Stimulated activated CD8-positive, alpha-beta memory T cell treated with anti-CD3 and anti-CD28 coated beads, Interleukin-12 subunit alpha, Interleukin-12 subunit beta, amount 100 ng/mL, for 4 hours (primary cell): ENCODE measurements at places on chromosomes 5 and 9.

DNA sequence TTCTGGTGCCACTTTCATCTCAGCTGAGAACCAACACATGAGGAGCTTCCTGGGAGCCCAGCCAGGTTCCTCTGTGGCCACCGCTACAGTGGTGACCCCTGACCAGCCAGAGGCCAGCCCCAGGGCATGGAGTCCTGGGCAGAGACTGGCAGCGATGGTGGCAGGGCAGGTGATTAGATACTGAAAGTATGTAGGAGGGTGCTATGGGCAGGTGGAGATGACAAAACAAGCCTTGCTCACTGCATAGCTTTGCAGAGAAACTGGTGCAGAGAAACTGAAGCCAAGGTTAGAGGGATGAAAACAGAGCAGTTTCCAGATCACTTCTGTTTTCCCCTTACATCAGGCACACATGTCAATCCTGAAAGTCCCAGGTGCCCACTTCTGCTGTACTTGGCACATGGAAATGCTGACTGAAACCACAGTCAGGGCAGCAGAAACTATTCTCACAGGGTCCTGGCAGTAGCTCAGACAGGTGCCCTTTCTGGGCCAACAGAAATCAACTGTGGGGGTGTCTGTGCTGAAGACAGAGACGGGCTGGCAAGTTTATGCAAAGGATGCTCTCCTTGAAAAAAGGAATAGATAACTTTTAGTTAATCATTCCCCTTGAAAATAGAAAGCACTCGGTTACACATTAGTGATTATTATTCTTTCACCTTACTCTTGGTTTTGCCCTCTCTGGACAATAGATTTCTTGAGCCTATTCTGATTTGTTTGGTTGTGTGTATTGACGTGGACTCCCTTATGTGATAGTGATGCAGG, 90.3 kb downstream of the ANKRD55 start:
- no peak for DNase-seq

DNA sequence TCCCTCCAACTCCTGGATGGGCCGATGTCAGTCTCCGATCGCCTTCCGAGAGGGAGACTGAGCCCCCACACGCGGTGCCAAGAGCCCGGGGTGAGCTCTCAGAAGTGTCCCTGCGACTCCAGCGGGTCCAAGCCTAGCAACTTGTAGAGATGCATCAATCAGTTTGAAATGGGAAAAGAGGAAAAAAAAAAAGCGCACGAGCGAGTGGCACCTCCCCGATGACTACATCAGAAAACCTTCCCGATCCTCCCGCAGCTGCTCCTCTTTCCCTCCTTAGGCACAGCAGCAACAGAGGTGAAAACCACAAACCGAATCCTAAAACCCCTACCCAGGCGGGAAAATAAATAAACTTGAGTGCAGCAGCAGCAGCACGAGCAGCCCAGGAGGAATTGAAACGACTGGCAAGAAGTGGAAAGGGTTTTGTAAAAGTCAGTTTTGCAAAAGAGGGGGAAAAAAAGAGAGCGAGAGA, 1.0 kb upstream of the EFNA5 start:
- no peak for DNase-seq

GRCh38 chr9:17843236-17843635, 264.4 kb downstream of the SH3GL2 start:
- no peak for DNase-seq

DNA sequence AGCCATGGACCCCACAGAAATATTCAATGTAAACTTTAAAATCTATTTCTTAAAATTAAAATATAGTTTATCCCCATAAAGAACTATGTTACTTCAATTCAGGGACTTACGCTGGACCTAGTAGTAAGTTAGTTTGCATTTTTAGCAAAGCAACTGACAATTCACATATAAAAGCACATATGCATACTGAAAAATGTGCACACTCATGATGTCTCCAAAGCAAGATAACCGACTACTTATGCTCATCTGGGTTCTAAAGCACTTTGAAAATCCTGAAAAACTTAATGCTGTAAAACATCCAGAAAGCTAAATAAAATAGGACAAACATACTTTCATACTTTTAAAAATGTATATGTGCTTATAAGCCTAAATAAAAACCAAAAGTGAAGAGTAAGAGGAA, 264.4 kb upstream of the GAS1 start:
- DNase-seq = no peak

GRCh38 chr9:70285246-70285645, 26.5 kb downstream of the SMC5 start:
- no peak for DNase-seq

GRCh38 chr5:110854200-110854599, 115.4 kb downstream of the SLC25A46 start:
- DNase-seq = no peak

- no peak for DNase-seq
These were observed 24.6 kb downstream of the SPARC start for GRCh38 chr5:151661968-151662732.

DNA sequence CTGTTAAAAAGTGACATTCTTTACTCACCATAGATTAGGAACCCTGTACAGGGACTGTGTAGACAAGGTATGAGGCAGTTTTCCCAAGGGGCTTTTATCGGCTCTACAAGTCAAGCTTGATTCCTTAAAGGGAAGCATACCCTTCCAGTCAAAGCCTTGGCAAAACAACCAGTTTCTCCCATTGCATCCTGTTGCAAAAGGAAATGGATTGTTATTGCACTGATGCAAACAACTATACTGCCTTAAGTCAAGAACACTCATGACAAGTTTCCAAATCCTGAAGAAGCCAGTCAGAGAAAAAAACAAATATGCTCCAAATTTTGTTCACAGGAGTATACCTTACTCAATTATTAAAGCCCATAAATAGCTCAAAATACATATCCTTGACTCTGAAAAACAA, 67.5 kb downstream of the RGMB start:
- no peak for DNase-seq

- DNase-seq = no peak
These were observed 101.6 kb downstream of the RFK start for GRCh38 chr9:76292658-76293057.

- no peak for DNase-seq
These were observed 141.8 kb downstream of the YIPF5 start for GRCh38 chr5:144028636-144029035.

DNA sequence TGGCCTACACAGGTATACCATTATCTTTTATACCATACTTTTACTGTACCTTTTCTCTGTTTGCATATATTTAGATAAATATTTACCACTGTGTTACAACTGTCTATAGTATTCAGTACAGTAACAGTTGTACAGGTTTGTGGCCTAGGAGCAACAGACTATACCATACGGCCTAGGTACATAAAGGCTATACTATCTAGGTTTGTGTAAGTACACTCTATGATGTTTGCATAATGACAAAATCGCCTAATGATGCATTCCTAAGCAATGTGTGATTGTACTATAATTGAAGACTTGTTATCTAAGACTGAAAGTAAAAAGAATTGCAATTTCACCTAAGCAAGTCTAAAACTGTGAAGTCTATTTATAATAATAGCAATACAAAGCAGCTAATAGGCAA, 3.9 kb downstream of the C9orf72 start:
- no peak for DNase-seq

- DNase-seq = no peak
These were observed 224.3 kb downstream of the AUH start for GRCh38 chr9:91137391-91137790.
